SK-MEL-5 (cell line): ENCODE measurements at places on chromosomes 2 and 18.

GRCh38 chr2:199704358-199705238 is 146.4 kb downstream of the FTCDNL1 start:
- DNase-seq = peak; percentile 78

- DNase-seq = no peak
These were observed 8.3 kb upstream of the IL1R2 start for GRCh38 chr2:101983486-101983885.

DNA sequence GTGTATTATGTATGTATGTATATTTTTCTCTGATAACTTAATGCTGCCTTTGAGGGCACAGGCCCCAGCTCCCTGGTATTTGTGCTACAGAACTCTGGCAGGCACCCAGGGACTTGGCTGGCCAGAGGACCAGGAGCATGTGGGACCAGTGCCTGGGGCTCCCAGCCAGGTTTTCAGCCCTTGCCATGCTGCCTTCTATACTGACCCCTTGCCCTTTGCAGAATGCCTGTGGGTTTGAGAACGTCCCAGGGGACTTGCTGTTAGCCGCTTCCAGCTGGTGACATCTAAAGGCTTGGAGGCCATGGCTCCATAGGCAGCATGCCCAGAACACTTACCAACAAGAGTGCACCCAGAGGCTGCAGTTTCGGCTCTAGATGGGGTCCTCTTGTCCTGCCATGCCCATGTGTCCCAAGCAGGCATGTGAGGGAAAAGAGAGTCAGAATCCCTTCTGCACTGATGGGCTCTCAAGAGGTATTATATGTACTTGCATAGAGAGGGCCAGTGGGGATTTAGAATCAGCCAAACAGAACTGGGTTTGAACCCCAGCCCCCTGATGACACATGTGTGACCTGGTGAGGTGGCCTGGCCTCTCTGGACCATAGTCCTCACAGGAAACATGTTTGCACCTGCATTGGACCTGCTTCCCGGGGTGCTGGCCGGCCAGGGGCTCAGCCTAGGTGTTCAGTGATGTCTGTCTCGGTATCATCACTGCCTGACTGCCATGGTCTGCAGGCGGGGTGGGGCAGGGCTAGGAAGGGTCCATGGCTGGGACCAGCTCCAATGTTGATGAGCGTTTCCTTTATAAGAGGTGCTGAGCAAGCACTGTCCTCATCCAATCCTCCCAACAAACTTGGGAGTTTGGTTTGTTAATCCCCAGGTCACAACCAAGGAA is 119.2 kb upstream of the FHL2 start:
- no peak for DNase-seq

DNA sequence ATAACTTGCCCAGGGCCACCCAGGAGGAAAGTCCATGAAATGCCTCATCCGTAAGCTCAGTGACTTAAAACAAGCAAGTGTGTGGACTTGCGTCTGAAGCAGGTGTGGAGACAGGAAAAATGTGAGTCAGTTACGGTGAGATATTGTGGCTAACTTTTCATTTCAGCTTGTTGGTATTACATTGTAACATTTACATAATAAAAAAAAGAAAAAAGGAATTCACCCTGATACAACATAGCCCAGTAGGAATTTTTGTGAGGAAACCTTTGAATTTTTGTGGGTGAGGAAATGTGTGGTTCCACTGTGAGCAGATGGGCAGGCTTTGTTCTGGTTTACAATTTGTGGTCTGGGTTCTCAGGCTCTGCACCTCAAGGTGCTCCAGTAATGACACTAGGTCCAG is 33.7 kb upstream of the LYPD6B start:
- DNase-seq = no peak

- no peak for DNase-seq
These were observed 387.8 kb downstream of the IRS1 start for GRCh38 chr2:226411727-226412360.

DNA sequence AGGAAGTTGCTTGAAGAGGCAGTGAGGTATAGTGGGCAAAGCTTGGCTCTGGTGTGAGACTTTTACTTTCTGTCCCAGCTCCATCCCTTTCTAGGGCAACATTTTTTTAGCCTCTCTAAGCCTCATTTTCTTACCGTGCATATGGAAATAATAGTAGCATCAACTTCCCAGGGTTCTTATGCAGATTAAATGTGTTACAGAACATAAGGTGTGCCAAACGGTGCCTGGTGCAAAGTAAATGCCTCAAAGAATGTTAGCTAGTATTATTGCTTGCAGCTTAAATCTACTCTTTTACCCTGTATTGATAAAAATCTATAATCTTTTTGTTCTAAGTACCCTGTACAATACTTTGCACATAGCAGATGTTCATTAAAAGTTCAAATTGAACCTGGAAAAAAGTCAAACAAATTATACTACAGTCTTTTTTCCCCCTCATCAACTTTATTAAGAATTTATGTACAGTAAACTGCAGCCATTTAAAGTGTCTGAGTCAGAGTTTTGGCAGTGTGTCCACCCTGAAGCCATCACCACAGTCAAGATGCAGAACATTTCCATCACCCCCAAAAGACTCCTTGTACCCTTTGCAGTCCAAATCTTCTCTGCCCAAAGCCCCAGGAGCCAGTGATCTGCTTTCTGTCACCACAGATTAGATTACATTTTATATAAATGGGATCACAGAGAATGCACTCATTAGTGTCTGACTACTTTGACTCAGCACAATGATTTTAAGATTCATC is 10.6 kb downstream of the MAPRE2 start:
- no peak for DNase-seq

DNA sequence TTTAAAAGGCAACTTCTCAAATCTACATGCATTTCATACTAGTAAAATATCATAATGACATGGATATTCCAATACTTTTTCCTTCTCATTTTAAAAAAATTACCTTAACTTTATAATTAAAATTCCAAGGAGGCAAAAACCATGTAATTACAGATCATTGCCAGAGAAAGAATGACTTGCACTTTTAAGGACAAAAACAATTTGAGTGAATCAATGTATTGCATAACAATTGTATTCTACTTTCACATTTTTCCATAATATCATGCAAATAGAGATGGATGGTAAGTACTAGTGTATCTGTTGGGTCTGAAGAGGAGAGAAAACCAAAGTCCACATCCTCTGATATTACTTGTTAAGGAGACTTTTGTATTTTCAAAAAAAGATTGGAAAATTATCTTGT is 89.5 kb upstream of the NCK2 start:
- DNase-seq = no peak

DNA sequence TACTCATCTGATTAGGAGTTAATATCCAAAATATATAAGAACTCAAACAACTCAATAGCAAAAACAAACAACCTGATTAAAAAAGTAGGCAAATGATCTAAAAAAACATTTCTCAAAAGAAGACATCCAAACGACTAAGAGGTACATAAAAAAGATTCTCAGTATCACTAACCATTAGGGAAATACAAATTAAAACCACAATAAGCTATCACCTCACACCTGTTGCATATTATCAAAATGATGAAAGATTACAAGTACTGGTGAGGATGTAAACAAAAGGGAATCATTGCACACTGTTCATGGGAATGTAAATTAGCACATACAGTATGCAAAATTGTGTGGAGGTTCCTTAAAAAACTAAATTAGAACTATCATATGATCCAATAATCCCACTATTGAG is 865.5 kb downstream of the TMEM182 start:
- no peak for DNase-seq

- peak; percentile 88 for DNase-seq
These were observed 13.9 kb upstream of the SLC1A4 start for GRCh38 chr2:64975232-64975821.

- DNase-seq = no peak
These were observed 17.1 kb upstream of the TMEM178A start for GRCh38 chr2:39648580-39648979.

- DNase-seq = no peak
These were observed 26.9 kb upstream of the PPP1R1C start for GRCh38 chr2:181958726-181959125.

DNA sequence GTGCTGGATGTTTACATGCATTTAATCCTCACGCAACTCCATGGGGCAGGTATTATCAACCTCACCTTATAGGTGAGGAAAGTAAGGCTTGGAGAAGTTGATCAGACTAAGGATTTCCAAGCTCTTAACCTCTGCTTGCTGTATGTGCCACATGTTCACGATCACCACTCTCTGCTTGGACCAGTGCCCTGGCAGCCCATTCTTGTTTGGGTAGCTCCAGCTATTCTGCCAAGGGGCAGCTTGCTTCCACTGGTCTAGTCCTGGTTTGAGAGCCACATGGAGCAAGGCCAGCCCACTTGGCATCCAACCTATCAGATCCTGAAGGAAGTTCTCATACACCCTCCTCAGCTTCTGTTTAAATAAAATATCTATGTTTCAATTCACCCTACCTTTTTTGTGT is 14.3 kb downstream of the PLB1 start:
- no peak for DNase-seq

GRCh38 chr18:9055185-9055584 is 47.3 kb upstream of the NDUFV2 start:
- DNase-seq = peak; percentile 35

- DNase-seq = no peak
These were observed 159.7 kb upstream of the SKOR2 start for GRCh38 chr18:47411159-47411558.

- no peak for DNase-seq
These were observed 62.4 kb upstream of the MSH6 start for GRCh38 chr2:47720559-47720958.

DNA sequence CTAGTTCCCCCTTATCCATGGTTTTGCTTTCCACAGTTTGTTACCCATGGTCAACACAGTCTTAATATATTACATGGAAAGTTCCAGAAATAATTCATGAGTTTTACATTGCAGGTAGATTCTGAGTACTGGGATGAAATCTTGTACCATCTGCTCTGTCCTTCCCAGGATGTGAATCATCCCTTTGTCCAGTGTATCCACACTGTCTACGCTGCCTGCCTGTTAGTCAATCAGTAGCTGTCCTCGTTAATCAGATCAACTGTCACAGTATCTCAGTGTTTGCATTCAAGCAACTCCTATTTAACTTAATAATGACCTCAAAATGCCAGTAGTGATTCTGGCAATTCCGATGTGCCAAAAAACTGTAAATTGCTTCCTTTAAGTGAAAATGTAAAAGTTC is 76.3 kb downstream of the DYNC1I2 start:
- no peak for DNase-seq

DNA sequence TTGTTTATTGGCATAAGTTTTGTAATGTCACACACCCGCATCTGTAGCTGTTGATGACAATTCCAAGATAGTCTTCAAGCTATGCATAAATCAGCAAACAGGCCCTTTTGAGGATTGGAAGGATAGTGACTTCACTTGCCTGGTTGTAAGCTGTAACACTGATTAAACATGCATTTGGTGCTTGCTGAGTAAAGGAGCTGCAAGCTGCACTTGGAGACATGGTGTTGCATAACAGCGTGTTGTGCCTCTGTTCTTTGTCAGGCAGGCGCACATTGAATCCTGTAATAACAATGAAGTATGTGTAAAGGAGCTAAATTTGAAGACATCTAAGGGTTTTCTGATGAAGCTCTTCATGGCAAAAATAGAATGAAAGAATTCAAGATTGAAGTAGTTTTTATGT is 68.7 kb upstream of the TTC27 start:
- peak; percentile 93 for DNase-seq

DNA sequence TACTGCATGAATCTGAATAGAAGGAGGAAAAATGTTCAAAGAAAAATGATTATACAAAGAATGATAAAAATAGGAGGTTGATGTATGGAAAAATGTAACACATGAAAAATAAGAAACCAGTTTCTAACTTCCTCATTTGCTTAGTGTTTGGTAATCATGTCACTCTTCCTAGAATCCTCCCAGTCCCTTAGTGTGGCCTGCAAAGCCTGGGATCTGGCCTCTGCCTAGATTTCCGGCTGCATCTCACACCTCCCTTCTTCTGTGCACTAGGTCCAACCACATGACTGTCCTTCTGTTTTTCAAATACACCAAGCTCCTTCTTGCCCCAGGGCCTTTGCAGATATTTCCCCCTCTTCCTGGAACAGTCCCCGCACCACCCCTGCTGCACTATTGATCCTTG is 76.8 kb upstream of the RBMS1 start:
- no peak for DNase-seq

DNA sequence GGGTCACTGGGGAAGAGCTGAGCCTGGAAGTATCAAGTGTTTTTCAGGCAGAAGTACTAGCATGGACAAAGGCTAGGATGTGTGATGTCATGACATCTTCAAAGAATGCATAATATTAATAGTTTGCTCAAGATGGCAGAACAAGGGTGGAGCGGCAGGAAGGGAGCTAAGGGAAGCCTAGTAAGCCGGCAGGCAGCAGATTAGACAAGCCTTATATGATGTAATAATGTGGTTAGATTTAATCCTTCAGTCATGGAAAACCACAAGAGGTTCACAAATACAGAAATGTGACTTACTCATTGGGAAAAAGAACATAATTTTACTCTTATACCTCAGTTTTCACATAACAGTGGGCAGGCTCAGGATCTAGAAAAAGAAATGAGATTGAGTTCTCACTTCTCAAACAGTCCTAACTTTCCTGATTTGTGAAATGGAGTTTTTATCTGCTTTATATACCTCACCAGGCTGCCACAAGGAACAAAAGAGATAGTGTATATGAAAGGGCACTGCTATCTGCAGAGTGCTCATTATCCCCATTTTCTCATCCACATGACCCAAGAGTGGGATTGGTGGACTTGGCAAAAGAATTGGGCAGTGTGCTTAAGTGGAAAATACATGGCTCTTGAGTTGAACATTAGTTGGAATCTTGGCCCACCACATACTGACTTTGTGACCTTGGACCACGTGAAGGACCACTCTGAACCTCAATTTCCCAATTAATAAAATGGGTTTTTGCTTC is 89.1 kb upstream of the LHCGR start:
- peak; percentile 91 for DNase-seq

GRCh38 chr2:17658251-17658843 is 95.3 kb downstream of the SMC6 start:
- DNase-seq = no peak

DNA sequence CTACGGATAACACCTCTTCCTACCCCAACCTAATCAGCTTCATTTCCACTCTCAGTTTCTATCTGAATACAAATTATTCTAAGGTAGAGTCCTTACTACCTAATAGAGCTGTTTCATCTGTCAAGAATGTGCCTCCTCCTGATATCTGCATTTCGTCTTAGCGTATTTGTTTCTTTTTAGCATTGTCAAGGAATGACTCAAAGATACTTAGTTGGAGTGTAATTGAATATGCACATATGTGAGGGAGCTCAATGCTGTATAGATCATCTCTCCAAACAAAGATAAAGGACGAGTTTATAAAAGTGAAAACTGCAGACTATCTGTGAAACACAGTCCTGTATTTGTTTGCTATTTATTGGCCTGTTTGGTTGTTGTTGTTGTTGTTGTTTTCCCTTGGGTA is 2059.4 kb upstream of the CELF4 start:
- DNase-seq = no peak

GRCh38 chr2:6231166-6231565 is 539.0 kb downstream of the SOX11 start:
- no peak for DNase-seq

GRCh38 chr18:73283032-73283431 is 415.2 kb upstream of the NETO1 start:
- DNase-seq = no peak

DNA sequence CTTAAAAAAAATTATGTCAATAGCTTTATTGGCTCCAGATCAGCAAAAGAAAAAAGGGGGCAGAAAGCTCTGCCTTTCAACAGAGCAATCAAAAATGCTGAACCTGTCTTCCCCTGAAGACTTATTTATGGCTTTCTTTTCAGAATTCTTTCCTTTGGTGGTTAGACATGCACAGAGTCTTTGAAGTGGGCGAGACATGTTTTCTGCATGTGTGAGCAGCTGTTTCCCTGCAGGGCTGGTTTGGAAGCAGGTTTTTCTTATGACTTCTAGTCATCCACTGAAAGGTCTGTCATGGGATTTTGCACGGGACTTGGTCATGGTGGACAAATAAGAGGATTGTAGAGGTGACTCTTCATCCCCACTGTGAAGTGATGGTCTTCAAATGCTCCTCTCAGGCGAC is 160.3 kb downstream of the VAPA start:
- peak; percentile 20 for DNase-seq
